ENCODE measurements at places on chromosomes 2 and 18. TPM values are rescaled to one million over a fixed set of nuclear protein-coding genes. Genes with fewer than 3 reads are reported as not detected.

- DNase-seq, result no peak
Measured at GRCh38 chr2:127884436-127884835, 1.3 kb downstream of the AMMECR1L start.

DNA sequence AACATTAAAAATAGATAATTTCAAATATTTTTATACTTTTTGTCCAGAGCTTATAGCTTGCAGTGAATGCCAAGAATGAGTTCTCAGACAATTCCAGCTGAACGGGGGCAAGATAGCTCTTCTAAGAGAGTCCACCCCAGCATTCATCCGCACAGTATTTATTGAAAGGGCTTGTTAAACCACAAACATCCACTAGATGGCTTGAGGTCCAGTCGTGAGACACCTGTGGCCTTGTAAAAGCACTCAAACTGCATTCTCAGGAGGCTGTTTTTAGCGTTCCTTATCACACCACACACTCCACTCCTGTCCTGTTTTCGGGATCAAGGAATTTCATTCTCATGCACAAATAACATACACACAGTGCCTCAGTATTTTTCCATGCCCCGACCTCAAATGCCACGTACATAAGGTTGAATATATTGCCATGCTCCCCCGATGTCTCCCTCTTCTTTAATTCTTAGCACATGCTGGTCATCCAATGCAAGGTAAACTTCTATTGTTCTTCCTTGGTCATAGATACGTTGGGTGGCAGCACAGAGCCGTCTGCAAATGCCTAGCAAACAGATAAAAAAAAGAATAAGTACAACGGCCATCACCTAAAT is 47.4 kb downstream of the DNAJC10 start:
- no peak for DNase-seq

DNA sequence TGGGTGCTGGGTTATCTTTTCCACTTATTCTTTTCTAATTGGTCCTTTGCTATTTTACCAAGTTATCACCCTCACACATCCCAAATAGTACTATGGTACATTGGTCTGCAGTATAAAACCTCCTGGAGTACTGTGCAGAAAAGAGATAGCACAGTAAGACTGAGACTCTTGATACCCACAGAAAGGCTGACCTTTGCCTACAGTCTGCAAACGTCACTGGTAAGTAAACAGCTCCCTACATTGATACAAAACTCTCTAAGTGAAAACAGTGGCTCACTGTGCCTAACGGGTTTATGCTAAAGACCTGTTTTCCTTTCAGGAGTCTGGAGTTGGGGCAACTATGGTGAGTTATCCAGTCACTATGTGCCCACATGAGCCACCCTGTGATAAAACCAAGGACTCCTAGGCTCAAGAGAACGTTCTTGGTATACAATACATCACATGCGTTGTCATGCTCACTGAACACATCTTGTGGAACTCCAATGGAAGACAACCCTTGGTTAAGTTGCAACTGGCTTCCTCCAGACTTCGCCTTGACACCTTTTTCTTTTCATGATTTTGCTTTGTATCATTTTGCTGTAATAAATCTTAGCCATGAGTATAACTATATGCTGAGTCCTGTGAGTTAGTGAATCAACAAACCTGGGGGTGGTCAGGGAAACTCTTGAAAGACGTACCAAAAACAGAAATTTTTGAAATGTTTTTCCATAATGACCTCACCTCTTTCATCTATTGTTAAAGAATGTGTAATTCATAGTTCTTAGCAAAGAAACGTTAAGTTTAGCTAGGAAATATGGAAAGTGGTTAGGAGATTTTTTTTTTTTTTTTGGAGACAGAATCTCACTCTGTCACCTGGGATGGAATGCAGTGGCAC is 104.9 kb downstream of the C2orf74 start:
- DNase-seq, result no peak

GRCh38 chr2:73214120-73215035 is at the start of gene SMYD5:
TSS of gene SMYD5 (plus strand) at chr2:73214245. CDS start at chr2:73214267, 22 bp downstream.
- peak; percentile 71 for DNase-seq

GRCh38 chr18:506801-507200 is 6.3 kb upstream of the COLEC12 start:
- no peak for DNase-seq

GRCh38 chr2:28547906-28548600 is 52.2 kb downstream of the PLB1 start:
- DNase-seq, result no peak

The ACADL gene
- total RNA-seq, result 9.7 TPM

The GALNT14 gene
- total RNA-seq, result 2.5 TPM

The MC2R gene
- total RNA-seq, result not detected

DNA sequence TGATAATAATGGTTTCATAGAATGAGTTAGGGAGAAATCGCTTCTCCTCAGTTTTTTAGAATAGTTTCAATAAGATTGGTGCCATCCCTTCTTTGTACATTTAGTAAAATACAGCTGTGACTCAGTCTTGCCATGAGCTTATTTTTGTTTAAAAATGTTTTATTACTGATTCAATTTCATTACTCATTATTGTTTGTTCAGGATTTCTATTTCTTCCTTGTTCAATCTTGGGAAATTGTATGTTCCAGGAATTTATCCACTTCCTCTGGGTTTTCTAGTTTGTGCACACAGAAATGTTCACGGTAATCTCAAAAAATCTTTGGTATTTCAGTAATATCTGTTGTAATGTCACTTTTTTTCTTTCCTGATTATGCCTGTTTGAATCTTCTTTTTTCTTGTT is 371.5 kb upstream of the SETBP1 start:
- DNase-seq, result no peak

The MC5R gene
- 1.2 TPM for total RNA-seq

DNA sequence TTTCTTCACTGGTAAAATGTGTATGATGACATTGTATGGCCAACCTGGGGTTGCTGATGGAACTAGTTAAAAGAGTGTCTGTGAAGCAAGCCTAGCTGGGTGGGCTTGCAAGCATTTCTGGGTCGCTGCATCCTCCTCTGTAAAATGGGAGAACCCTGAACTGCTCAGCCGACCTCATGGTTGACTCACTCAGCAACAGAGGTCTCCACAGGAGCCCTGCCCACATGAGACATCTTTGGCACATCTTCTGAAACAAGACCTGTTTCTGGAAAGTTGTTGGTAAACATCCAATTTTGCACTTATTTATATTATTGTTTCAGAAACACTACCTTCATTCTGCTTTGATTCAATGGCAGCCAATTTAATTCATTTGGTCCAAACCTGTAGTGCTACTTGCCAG is 52.6 kb downstream of the BCL11A start:
- DNase-seq, result no peak

The KCNJ13 gene
- not detected for total RNA-seq

The IL36B gene
- total RNA-seq, result not detected

DNA sequence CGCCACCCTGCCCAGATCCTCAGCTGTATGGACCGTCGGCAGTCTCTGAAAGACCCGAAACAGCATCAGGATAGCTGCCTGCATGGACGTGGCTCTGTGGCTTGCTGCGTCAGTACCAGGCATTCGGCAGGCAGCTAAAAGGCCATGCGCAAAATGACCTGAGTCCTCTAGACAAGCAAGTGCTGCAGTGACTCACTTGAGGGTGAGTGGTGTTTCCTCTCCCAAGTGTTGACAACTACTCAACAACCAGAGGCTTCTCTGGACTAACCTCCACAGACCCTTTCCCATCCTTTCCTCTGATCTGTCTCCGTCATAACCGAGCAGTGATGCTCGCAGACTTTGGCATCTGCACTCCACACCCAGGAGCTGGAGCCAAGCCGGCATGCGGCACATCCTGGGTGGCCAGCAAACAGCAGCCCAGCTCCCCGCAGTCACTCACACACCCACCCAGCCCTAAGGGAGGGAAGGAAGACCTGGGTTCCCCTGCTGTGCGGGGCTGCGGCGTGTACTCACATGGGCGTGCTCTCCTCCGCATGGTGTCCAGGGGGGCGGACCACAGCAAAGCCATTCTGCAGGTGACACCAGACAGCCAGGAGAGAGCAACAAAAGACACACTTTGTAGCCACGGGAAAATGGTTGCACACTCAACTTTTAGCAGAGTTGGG is 239.3 kb downstream of the TWIST2 start:
- no peak for DNase-seq

The ERICH2 gene
- total RNA-seq, result not detected

DNA sequence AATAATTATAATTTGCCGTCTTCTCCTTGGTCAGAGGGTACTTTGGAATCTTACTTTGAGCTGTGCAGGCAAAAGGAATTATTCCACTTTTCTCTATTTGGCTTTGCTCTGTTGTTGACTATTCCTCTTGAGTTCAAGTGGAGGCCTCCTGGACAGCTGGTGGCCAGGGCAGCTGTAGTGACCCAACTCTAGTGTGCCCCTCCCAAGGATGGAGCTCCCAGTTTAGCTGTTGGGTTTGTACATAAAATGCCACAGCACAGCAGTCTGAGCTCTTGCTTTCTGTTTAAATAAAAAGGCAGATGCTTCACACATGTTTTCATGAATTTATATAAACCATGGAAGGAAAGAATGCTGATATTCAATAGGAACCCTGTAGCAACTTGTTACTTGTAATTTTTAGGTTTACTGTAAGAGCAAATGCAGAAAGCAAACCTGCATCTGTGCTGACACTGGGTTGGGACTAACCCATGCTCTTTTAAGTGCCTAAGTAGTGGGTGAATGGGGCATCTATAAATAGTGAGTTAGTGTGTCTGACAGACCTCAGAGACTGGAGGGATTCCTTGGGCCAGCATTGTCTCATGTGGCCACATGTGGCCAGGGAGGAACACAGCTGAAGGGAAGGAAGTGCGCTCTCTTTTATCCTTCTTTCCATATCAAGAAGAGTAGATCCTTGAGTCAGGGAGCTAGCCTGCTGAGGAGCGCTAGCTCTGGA is 121.8 kb downstream of the FHOD3 start:
- DNase-seq, result no peak

- no peak for DNase-seq
Measured at GRCh38 chr18:4870177-4870773, 326.8 kb downstream of the AKAIN1 start.

DNA sequence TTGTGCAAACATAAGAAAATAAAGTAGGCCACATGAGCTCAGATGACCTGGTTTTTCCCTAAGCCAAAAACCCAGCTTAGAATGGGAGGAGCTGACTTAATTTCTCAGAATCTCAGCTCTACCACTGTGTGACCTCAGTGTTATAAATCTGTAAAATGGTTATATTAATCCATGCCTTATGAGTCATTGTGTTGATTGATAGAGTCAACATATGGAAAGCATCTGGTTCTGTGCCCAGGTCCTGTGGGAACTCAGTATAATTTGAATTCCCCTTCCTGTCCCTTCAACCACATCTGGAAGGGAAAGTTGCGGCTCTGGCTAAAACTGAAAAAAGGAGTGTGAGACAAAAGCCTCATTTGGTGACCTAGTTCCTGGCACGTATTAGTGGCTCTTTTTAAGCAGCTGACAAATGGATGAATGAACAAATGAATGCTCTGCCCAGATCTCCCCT is 25.7 kb downstream of the TMEM177 start:
- no peak for DNase-seq

The FASTKD2 gene
- total RNA-seq, result 27.8 TPM

- DNase-seq, result no peak
Measured at GRCh38 chr2:218027426-218028188, 24.8 kb upstream of the TNS1 start.

GRCh38 chr2:65922030-65922429 is 489.6 kb upstream of the SPRED2 start:
- DNase-seq, result no peak

The MFSD2B gene
- not detected for total RNA-seq

GRCh38 chr18:53937037-53937436 is 287.4 kb downstream of the MBD2 start:
- no peak for DNase-seq
